ENCODE measurements at places on chromosomes 7 and 10.

- DNase-seq: no peak
Observed at GRCh38 chr10:8036506-8037198, 17.8 kb upstream of the GATA3 start.

DNA sequence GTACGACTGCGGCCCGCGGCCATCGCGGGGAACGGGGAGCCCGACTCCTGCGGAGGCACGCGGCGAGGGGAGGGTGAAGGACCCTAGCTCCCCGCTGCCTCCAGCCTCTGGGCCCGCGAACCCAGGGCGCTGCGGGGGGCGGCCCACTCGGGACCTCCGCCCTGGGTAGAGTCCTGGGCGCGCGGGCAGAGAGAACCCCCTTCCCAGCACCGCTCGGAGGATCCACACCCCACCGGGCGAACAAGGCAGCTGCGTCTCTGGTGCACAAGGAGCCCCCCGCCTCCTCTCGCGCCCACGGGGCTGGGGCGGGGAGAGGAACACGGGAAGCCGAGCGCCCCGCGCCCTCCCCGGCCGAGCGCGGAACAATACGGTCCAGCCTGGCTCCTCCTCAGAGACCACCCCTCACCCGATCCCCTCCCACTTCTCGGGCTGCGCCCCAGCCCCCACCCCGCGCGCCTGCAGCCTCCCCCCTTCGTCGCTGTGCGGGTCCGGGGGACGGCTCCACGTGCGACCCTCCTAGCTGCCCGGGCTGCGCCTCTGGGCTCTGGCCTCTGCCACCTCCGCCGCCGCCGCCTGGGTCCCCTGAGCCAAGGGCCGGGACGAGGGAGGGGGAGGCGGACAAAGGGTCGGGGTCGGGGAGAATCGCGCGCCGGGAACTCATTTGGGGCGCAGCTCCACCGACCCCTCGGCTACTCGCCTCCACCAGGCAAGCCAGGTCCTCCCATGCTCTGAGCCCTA, at the start of gene WDR86:
WDR86 (minus strand) TSS at position 372 of the 738 bp plus-strand sequence. CDS start 449 bp downstream, outside the sequence.
- no peak for DNase-seq

DNA sequence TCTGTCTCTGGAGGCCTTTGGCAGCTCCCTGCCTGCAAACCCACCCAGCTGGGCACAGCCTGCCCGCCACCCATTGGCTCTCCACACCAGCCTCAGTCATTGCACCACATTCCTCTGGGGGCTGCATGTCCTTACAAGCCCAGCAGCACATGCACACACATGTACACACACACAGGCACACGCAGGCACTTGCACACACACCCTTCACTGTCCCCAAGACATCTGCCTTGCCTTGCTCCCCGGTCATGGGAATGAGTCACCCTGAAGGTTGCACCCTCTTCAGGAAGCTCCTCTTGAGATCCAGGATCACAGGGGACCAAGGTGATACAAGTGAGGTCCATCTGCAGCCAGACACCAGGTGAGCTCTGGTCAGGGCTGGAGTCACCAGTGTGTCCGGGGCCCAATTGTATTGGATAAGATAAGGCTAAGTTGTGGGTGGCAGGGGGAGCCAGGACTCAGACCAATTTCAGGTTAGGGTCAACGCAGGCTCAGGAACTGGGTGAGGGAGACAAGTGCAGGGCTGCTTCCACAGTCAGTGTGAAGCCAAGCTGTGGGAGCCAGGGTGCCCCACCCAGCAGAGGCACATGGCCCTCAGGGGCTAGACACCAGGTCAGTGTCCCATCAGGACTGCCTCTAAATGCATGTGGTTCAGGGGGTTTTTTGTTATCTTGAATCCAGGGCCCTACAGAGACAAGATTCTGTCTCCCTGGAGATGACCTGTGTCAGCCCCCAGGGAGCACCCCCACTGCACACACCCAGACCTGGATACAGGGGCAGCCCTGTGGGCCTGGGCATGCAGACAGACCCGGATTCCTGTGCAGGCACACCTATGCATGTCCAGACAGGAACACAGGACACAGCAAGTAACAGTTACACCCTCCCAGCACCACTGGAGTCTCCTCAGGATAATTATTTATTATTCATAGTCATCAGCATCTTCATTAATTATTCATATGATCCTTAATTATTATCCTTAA, 33.8 kb downstream of the KCNH2 start:
- no peak for DNase-seq

- DNase-seq: no peak
Observed at GRCh38 chr10:986137-986825, 2.0 kb upstream of the GTPBP4 start.

DNA sequence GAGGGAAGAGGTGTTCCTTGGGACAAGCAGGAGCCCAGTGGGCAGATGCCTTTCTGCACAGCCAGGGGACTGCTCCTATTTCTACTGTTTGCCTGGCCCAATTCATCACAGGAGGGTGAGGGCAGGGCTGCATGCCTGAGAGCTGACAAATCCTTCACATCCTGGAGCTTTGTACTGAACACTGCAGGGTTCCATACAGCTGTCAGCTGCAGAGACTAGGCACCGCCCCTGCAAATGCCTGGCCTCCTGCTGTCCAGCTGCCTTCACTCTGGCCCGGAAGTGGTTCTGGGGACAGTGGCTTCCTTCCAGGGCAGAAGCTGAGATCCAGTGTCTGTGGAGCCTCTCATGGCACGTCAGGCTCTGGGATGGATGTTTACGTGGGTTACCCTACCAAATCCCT, 470.7 kb downstream of the DNAJB6 start:
- no peak for DNase-seq

GRCh38 chr7:1709900-1710299, 39.8 kb downstream of the ELFN1 start:
- no peak for DNase-seq

DNA sequence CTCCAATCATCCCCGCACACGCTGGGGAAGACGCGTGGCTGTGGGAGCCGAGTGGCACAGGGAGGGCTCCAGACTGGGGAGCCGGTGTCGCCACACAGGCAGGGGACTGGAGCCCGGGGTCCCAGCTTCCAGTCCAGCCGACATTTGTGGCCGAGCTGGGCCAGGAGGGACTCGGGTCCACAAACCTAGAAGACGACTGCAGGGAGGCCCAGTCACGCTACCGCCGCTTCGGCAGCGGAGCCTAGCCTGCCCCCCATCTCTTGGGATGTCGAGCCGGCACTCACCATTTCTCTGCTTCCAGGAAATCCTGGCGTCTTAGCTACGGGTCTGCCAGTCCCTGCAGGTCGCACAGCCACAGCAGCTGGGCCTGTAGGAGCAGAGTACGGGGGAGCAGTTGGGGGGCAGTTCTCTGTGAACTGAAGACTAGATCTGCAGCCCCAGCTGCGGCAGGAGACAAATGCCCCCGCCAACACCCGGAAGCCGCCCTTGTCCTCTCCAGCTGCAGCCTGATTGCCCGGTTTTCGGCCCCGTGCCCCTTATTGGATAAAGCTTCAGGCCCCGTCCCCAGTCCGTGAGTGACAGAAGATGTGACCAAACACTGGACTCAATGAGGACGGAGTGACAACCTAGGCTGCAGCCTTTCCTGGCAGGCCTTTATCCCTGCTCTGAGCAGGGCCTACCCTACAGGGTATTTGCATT, 270.7 kb downstream of the ZNF33B start:
- DNase-seq: peak; percentile 91

GRCh38 chr10:129105266-129105665, 361.8 kb upstream of the MGMT start:
- DNase-seq: peak; percentile 15

DNA sequence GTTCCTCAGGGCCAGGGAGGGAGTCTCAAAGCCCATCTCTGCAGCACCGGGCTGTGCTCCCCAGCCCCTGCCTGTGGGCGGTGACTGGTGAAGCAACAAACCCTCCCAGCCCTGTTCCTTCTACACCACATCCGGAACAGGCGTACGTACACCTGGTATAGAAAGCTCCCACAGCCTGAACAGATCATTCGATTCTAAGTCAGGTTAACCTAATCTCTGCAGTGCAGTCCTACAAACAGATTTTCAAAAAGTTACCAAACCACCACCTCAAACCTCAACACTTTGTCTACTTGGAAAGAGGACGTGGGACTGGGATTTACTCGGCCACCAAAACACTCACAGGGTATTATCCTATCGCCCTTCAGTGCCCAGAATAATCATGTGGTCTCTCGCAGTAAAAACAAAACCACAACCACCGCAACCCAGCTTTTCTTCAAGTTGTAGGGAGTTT, 238.4 kb downstream of the DIP2C start:
- no peak for DNase-seq

DNA sequence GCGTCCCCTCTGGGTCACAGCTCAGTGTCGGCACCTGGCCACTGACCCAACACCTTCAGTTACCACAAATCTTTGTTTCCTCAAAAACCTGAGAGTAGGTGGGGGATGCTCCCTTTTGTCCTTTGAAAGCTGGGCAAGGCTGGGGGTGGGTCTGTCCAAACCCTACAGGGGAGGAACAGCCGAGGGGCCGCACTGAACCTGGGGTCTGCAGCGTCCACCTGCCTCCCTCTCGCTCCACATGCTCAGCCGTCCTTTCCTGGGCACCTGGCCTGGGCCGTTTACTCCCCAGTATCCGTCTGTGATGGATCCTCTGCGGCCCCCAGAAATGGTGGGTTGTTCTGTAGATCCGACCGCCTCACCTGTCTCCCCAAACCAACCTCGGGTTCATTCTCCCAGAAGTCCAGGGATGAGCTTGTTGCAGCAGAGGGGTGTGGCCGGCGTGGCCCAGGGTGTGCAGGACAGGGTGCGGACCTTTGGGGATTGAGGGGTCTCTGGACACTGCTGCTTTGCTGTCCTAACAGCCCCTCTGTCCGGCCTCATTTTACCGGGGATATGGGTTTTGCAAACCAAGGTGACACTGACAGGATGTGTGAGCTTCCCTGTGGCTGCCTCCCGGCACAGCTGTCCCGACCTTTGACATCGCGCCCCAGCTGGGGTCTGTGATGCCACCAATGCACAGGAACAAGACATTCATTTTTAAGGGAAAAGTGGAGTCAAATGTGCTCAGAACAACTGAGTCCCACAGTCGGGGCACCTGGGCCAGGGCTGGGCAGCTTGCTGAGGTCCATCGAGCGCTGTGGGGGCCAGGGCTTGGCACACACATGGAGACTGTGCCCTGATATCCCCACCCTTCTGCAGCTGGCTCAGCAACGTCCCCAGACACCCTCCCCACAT, 115.9 kb downstream of the VIPR2 start:
- no peak for DNase-seq

DNA sequence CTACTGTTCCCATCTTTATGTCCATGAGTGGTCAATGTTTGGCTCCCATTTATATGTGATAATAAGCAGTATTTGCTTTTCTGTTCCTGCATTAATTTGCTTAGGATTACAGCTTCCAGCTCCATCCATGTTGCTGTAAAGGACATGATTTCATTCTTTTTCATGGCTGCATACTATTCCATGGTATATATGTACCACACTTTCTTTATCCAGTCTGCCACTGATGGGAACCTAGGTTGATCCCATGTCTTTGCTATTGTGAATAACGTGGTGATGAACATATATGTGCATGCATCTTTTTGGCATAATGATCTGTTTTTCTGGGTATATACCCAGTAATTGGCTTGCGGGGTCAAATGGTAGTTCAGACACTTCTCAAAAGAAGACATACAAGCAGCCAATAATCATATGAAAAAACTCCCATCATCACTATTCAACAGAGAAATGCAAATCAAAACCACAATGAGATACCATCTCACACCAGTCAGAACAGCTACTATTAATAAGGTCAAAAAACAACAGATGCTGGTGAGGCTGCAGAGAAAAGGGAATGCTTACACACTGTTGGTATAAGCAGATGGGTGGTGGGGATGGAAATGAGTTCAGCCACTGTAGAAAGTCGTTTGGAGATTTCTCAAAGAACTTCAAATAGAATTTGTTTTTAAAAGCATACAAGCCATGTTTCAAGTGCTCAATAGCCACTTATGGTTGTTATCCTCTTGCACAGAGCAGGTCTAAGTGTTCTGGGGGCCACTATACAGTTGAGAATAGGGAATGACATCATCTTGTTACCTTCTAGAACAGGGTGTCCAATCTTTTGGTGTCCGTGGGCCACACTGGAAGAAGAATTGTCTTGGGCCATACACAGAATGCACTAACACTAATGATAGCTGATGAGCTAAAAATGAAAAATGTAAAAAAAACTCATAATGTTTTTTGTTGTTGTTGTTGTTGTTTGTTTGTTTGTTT, 23.2 kb upstream of the SDK1 start:
- DNase-seq: no peak

DNA sequence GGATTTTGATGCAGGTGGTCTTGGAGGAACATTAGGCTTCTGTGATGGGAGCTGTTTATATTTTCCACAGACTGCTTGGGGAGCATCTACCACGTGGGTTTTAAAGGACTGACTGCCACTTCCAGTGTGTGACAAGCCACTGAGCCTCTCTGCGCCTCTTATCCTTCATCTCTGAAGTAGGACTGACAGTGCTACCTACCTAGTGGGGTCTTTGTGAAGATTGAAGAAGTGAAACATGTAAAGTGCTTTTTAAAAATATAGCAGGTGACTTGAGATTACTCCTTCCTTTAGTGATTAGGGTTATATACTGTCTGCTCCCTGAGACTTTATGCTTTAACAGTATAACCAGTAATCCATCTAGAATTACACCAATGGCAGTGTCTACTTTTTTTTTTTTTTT, 29.9 kb downstream of the NKX2-3 start:
- DNase-seq: no peak

- no peak for DNase-seq
Observed at GRCh38 chr10:62498271-62498670, 124.1 kb downstream of the ZNF365 start.

GRCh38 chr10:95840121-95840520, 67.7 kb upstream of the CC2D2B start:
- DNase-seq: no peak

DNA sequence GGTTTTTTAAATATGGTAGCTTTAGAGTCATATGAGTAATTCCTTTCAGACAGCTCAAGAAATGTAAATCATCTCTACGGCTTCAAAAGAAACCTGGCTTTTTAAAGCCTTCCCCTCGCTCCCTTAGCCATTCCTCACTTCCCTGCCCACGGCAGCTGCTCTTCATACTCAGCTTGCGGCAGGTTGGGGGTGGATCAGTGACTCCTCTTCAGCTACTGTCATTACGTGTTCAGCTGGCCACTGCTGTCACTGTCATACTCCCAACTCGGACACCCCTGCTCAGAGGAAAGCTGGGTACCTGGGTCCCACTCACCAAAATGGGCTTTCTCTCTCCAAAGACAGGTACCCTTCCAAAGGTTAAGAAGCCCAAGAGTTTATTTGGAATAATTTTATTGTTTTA, 6.6 kb downstream of the YWHAG start:
- DNase-seq: no peak

GRCh38 chr7:87129848-87130247, 22.4 kb upstream of the DMTF1 start:
- no peak for DNase-seq

- no peak for DNase-seq
Observed at GRCh38 chr7:133704453-133704852, 422.7 kb upstream of the LRGUK start.

DNA sequence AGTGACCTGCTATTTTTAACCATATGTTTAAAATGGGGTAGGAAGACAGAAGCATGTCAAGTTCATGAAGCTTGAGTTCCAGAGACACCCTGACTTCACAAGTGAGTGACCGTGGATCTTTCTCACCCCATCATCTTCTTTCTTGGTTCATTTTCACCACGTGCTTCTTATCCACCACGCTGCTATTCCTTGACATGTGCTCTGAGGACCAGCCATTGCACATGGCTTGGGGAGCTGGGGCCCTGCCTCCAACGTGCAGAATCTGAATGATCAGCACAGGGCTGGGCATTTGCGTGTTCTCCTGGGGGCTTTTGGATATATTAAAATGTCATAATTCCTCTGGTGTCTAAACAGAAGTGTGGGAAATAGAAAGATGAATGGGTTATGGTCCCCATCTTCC, 25.0 kb upstream of the GTPBP4 start:
- DNase-seq: no peak

- DNase-seq: no peak
Observed at GRCh38 chr7:50657341-50657873, 92.2 kb upstream of the DDC start.
